Activated CD4-positive, alpha-beta T cell treated with anti-CD3 and anti-CD28 coated beads, Interleukin-2, Interleukin-4, amounts not matched to agents 100 ng/mL and 50 ng/mL, durations not matched to agents 16 hours and 8 hours (primary cell): ENCODE measurements at places on chromosomes 6 and 20.

DNA sequence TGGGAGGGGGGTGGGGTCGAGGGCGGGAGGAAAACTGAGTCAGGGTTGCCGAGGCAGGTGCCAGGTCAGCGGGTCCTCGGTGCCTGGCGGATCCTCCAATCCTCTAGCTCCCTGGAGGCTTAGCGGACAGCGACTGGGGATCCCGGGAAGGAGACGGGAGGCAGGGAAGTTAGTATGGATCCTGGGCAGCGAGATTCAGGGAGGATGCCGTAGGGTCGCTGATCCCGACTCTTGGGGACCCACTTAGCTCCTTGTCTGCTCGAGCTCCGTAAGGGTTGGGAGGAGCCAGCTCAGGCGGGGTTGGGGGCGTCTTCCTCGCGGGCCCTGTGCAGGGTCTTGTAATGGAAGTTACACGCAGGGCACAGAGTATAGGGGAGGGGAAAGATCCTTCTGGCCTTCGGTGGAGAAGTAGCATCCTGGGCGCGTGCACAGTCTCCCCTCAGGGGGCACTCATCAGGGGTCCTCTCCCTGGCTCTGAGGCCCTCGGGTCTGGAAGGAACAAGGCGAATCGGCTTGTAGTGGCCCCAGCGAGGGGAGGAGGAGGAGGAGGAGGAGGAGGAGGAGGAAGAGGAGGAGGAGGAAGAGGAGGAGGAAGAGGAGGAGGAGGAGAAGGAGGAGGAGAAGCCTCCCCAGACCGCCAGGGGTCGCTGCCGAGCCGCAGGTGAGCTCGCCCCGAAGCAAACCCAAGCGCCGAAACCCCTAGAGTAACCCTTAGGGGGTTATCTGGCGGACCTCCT lies 6.4 kb upstream of the SLC12A5 start:
- peak; percentile 76 for DNase-seq

DNA sequence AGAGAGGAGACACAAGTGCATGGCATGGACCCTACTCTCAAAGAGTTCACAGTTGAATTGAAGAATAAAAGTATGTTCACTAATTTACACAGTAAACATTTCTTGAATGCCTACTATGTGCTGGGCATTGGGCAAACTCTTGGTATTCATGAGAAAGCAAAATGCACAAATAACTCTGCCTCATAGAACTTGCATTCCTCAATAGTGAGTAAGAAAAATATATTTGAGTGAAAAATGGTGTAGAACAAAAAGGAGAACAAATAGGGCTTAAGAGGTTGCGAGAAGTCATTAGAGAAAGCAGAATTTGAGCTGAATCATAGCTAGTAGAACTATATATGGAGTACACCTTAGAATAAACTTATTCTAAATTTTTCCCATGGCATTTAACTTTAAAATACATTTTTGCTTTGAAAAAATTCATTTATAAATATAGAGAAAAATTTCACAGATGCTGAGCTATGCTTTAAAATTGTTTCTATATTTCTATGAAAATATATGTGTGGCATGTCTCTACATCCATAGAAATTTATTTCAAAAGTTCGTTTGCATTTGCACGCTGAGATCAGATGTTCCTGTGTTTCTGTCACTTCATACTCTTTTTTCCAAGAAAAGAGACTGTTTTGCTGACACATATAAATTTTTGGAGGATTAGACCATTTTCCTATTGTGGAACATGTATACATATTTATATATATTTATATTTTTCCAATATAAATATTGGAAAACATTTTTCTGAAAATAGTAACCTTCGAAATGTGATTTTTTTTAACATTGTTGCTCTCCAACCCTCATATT lies 236.1 kb downstream of the KCNQ5 start:
- DNase-seq: no peak

DNA sequence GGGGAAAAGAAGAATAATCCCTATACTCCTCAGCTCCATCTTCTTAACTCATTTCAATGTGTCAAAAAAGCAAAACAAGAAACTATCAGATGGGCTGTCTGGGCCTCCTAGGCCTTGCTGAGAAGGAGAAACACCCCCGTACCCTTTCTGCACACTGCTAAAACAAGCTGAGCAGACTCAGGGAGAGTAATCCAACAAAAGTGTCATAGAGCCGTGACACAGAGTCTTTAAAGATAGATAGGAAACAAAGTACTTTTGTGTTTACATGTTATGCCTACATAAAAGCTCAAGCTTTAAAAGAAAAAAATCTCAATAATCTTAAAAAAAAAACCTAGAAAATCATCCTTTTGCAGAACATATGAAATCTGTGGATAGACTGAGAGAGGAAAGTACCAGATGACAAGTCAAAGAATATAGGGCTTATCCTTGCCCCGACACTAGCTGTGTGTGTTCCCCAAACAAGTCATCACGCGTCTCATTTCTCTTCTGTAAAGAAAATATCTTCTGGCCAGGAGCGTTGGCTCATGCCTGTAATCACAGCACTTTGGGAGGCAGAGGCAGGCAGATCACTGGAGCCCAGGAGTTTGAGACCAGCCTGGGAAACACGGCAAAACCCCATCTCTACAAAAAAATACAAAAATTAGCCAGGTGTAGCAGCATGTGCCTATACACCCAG lies 81.3 kb downstream of the MAP3K5 start:
- no peak for DNase-seq

- DNase-seq: no peak
These were observed 5.6 kb downstream of the TRAM2 start for GRCh38 chr6:52571099-52571755.

DNA sequence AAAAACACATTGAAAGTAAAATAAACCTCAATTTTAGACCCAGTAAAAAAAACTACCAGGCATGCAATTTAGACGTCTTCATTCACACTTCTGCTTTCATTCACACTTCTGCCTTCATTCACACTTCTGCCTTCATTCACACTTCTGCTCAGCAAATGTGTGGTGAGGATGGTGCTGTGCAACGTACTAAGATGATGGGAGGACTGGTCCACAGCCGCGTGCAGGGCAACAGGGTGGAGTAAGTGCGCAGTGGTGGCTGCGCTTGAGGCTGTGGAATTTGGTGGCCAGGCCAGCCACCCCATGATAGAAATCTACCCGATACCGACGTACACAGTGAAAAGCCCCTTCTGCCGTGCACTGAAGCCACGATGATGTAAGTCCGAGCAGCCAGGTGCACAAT lies 114.3 kb upstream of the CD93 start:
- no peak for DNase-seq

- no peak for DNase-seq
These were observed 164.2 kb upstream of the TCF21 start for GRCh38 chr6:133724726-133725125.

- DNase-seq: no peak
These were observed 76.1 kb upstream of the NAA20 start for GRCh38 chr20:19940988-19941460.

DNA sequence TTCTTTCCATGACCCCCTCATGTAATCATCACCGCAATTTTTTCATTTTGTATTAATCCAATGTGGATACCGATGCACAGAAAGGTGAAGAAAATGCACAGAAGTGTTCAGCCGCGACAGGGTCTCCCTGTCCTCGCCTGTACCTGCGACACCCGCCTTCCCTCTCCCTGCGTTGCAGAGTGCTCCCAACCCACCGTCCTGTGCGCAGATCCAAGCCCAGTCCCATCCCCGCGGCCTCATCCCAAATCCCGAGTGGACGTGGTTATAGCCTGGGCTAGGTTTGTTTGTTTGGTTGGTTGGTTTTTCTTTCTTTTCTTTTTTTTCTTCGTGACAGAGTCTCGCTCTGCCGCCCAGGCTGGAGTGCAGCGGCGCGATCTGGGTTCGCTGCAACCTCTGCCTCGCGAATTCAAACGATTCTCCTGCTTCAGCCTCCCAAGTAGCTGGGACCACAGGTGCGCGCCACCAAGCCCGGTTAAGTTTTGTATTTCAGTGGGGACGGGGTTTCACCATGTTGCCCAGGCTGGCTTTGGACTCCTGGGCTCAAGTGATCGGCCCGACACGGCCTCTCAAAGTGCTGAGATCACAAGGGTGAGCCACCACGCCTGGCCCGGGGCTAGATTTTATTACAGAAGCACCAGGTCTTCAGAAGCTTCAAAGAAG lies 536 bp upstream of the RAET1G start:
- no peak for DNase-seq

GRCh38 chr6:151961809-151962208 lies 154.3 kb downstream of the ESR1 start:
- DNase-seq: no peak

GRCh38 chr20:45994761-45995493 lies 13.8 kb upstream of the MMP9 start:
- no peak for DNase-seq

- DNase-seq: peak; percentile 84
These were observed 3.9 kb upstream of the PHF20 start for GRCh38 chr20:35767683-35768481.

GRCh38 chr20:63274381-63275228 lies 2.0 kb downstream of the ARFGAP1 start:
- DNase-seq: no peak
